ENCODE measurements at places on chromosomes 13 and 19.

- DNase-seq, result no peak
Observed at GRCh38 chr13:71517004-71517403, 350.0 kb downstream of the DACH1 start.

DNA sequence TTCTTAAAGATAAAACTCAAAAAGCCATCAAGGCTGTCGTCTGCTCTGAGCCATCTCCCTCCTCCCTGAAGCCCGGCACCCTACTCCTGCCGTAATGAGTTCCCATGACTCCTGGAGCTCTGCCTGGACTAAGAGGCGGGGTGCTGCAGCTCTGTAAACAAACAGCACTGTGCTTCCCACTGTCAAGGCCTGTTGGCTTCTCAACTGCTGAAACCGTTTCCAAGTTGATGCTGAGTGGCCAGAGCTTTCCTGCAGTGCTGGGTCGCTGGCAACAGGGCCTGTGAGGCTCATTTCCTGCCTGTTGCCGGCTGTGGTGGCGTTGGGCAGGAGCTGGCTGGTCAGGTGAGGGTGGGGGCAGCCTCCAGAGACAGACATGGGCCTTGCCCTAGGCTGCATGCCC is 26.7 kb upstream of the ISYNA1 start:
- DNase-seq, result no peak

- no peak for DNase-seq
Observed at GRCh38 chr13:49369866-49370265, 74.0 kb downstream of the CAB39L start.

GRCh38 chr19:17027535-17027975 is 945 bp upstream of the CPAMD8 start:
- no peak for DNase-seq

GRCh38 chr13:46614582-46614981 is 61.6 kb downstream of the LRCH1 start:
- no peak for DNase-seq

DNA sequence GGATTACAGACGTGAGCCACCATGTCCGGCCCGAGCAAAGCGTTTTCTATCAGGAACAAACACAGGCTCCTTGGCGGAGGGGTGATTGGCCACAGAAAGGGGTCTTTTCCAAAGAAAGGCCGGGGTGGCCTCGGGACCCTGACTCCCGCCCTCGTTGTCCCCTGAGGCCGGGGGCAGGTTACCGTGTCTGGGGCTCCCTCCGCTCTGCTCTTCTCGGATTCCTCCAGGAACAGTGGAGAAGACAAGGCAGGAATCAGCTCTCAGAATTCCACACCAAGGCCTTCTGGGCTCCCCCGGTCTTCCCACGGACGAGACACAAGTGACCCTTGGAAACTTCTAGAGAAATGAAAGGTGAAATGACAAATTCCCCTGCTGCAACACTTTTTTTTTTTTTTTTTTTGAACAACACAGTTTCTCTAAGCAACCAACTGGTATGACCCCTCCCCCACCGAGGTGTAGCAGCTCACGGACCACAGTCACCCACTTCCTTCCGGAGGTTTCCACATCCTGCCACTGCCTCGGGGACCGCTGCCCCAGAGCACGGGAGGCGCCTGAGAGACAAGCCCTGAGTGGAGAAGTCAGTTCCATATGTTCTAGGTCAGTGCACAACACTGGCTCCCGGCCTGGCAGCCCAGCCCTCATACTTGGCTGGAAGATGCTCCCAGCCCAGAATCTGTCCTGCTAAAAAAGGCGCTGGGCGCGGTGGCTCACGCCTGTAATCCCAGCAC is 11.0 kb downstream of the MOB3A start:
- DNase-seq, result no peak

DNA sequence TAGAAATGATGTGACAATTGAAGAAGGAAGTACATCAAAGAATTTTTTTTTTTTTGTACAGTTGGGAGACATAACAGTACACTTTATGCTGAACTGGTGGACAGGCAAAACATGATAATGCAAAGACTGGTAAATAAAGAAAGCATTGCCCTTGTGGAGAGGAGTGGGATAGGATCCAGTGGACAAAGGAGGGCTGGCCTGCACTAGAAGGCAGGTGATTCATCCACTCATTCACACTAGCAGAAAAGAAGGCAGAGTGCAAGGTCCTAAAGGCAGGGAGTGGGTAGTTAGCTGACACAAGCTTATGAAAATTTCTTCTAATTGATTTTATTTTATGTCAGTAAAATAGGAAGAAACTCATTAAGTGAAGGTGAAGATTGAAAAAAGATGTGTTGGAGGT is 17.6 kb upstream of the NALCN start:
- DNase-seq, result no peak

GRCh38 chr13:45138282-45138681 is 18.0 kb downstream of the GTF2F2 start:
- DNase-seq, result no peak

- DNase-seq, result no peak
Observed at GRCh38 chr19:17557466-17557865, 2.0 kb downstream of the COLGALT1 start.

DNA sequence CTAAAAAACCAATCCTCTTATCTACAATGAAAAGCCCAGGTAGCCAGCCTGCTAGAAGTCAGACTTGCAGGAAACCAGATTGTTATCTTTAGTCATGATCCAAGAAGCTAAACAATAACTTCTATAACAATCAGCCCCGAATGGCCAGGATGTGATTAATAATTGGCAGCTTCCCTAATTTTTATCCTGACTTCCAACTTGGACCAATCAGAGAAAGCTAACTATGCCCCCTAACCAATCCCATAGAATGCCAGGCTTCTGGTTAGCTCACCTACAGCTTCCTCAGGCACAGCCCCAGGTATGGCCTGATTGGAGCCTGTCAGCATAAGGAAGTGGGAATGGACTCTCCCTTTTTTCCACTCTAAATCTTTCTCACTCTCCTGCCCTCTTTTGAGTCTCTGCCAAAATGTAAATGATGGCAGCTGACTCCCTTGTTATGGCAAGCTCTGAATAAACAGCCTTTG is 394.9 kb downstream of the DLEU7 start:
- DNase-seq, result peak; percentile 23

DNA sequence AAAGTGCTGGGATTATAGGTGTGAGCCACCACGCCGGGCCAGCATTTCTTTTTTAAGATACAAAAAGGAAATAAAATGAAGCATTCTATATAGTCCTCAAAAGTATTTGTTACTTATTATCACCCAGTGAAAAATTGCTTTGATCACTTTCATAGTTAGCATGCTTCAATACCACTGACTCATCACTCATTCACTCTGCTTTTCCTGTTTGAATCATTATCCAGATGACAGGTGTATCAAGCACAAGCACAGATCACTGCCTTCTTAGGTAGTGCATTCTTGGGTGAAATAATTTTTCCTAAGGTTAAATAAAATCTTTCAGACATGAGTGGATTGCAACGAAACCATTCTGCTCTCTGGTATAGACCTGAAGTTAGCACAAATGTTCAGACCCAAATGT is 35.8 kb upstream of the SPART start:
- DNase-seq, result no peak

GRCh38 chr19:17292301-17293074 is 10.7 kb downstream of the ABHD8 start:
- DNase-seq, result no peak

- no peak for DNase-seq
Observed at GRCh38 chr13:74144269-74144668, 10.1 kb upstream of the KLF12 start.

GRCh38 chr19:42115705-42116104 is 16.5 kb downstream of the POU2F2 start:
- DNase-seq, result no peak

- no peak for DNase-seq
Observed at GRCh38 chr19:15107061-15108010, at the start of gene SYDE1. Gene SYDE1, plus strand, starts transcription at chr19:15107401. Its CDS starts 33 bp downstream, at chr19:15107434.

GRCh38 chr13:40101708-40102359 is 446.4 kb downstream of the COG6 start:
- DNase-seq, result no peak

DNA sequence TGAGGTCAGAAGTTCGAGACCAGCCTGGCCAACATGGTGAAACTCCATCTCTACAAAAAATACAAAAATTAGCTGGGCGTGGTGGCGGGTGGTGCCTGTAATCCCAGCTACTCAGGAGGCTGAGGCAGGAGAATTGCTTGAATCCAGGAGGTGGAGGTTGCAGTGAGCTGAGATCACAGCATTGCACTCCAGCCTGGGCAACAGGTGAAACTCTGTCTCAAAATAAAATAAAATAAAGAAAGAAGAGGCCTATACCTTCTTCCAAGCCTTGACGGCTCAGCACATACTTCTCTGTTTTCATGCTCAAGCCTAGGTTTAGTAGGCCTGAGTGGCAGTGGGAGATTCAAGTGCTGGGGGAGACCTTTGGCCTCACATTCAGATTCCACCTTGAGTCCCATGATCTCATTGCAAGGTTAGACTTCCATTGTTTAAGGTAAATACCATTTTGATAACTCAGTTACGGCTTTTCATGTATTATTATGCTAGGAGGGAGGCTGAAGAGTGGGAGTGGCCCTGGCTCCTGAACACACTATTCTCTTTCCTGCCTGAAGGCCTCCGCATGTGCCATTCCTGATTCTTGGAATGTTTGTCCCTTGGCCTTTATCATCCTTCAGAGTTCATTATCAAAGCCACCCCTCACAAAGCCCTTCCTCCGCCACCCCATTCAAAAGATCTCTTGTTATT is 1.6 kb upstream of the SPINT2 start:
- no peak for DNase-seq

DNA sequence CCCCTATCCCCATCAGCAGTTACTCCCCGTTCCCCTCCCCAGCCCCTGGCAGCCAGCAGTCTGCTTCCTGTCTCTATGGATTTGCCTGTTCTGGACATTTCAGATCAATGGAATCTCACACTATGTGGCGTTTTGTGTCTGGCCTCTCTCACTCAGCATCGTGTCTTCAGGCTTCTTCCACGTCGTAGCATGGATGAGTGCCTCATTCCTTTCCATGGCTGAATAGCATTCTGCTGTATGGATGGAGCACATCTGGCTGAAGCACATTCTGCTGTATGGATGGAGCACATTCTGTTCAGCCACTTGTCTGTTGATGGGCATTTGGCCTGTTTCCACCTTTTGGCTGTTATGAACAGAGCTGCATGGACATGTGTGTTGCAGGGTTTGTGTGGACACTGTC is 29.5 kb downstream of the CRTC1 start:
- no peak for DNase-seq

DNA sequence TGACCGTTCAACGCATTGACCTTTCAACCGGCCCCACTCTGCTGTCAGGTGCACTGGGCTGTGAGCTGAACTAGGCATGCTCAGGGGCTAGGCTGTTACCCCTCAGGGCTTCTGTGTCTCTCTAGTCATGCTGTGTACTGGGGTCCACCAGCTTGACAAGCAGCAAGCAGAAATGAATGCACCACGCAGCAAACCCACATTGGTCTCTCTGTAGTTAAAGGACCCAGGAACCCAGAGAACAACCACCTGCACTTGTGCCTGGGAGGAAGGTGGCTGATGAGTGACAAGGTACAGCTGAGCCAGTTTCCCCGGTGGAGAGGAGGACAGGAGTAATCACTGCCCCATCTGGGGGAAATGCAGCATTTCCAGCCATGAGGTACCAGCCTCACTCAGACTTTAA is 159.9 kb downstream of the USP12 start:
- no peak for DNase-seq

- no peak for DNase-seq
Observed at GRCh38 chr19:7267792-7268704, 26.2 kb downstream of the INSR start.

DNA sequence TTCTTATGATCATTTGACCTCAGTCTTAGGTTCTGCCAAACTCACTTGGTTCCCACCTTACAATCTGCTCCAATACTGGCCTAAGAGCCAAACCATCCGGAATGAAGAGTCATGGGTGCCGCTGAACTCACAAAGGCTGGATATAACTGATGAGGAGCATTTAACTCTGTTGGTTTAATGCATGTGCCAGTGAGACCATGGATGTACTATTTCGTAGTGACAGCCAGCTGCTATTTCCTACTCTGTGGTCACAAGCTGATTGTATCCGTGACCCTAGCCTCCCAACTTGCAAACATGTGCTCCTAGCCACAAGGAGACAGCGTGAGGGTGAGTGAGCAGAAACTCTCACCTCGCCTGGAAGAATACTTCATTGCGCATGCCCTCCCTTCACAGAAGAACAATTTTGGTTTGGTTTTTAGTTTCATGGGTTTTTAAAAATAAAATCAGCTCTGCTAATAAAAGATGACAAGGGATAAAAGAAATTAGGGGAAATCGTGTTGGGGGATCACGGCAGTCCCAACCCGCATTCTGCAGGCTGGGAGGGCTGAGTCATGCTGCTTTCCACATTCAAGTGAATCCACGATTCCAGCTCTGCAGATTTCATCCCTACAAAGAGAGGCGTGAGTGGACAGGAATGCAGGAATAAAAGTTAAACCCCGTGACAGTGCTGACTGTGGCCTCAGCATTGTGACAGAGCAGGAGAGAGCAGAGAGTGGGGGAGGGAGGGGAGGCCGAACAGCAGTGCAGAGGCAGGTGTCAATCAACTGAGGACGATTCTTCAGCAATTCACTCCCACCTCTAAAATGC is 66.8 kb upstream of the RAP2A start:
- no peak for DNase-seq

DNA sequence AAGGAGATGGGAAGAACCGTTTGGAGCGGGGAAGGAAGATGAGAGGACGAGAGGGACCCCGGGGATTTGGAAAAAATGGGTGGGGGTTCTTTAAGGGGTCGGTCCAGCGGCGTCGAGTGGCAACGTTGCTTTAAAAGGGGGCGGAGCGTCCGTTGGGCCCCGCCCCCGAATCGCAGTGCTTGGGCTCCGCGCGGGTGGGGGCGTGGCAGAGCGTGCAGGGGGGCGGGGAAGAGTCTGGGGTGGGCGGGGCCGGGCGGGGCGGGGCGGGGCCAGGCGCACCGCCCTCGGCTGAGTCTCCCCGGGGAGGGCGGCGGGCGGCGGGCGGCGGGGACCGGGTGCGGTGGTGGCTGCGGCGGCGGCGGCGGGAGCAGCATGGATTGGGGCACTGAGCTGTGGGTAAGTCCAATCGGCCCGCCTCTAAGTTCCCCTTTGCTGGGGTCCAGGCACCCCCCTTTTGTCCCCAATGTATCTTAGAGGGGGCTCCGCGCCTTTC is at the start of gene TRIP10:
TSS of gene TRIP10 (plus strand) at position 291 of the 493 bp plus-strand sequence. CDS start at position 373, 82 bp downstream.
- peak; percentile 66 for DNase-seq
